ENCODE measurements at places on chromosomes 11 and 22.

- DNase-seq = no peak
These were observed 7.4 kb downstream of the DESI1 start for GRCh38 chr22:41613456-41613855.

GRCh38 chr11:118314988-118315411 lies 10.5 kb downstream of the CD3E start:
- no peak for DNase-seq

DNA sequence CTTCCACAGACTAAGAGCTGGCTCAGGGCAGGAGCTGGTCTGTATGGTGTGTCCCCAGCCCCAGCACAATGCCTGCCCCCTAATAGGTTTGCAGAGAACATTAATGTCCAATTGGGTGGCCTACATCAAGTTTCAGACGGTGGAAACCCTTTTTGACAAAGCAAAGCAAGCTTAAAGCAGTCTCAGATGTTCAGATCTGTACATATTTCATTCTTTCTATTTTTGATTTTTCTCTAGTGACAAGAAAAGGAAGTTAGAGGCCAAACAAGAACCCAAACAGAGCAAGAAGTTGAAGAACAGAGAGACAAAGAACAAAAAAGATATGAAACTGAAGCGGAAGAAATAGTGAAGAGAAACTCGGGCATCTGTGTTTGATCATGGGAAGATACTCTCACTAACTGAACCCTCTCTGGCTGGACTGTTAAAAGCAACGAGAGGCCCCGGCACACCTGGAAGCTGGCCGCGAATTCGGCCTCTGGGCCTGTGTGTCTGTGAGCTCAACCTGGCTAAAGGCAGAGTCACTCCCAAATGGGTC lies 40.5 kb downstream of the NAT10 start:
- DNase-seq = no peak

GRCh38 chr22:20814221-20814808 lies 40.4 kb downstream of the SERPIND1 start:
- DNase-seq = no peak

GRCh38 chr22:44505796-44506354 lies 7.8 kb upstream of the RTL6 start:
- DNase-seq = no peak

- DNase-seq = no peak
These were observed 56.4 kb upstream of the PITPNB start for GRCh38 chr22:27975381-27976013.

DNA sequence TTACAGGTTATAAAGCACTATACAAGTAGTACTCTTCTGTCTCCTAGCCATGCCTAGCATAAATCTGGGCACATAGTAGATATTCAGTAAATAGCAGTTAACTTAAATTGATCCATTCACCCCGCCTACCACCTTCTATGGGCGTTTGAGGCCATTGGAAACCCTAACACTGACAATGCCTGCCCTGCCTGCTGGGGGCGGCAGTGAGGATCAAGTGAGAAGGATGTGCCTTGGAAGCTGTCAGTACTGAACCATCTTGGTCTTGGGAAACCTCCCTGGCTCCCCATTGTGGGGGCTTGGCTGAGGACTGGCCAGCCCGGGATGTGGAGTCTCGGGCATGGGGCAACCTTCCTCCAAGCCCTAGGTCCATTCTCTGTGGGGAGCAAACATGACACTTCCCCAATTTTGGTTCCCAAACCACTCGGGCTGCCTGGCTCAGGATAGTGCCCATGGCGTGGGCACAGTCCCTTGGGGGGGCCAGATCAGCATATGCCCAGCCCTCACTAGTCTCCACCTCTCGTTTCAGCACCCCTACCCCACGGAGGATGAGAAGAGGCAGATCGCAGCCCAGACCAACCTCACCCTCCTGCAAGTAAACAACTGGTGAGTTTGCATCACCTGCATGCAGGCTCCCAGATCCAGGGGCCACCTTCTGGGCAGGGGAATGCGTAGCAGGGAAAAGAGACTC lies 67.4 kb downstream of the FEZ1 start:
- DNase-seq = no peak

DNA sequence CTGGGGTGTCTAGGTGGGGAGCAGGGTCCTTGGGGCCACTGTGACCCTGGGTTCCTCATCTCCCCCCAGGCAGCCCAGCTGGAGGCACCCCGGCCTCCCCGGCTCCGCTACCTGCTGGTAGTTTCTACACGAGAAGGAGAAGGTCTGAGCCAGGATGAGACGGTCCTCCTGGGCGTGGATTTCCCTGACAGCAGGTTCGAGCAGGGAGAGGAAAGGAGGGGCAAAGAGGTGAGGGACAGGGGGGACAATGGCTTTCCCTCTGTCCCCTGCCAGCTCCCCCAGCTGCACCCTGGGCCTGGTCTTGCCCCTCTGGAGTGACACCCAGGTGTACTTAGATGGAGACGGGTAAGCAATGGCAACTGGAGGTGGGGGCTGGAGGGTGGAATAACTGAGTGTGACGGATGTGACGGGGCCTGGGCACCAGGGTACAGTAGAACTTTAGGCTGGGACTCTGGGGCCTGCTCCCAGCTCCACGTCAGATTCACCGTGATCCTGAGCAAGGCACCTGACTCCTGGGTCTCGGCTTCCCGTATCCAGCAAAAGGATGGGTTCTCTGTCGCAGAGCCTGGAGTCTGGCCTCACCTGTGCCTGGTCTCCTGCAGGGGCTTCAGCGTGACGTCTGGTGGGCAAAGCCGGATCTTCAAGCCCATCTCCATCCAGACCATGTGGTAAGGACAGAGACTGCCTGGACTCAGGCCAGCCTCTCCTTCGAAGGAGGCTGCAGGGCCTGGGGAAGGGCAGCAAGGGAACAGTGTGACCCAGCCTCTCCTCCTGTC lies 3.6 kb downstream of the SSH3 start:
- no peak for DNase-seq

DNA sequence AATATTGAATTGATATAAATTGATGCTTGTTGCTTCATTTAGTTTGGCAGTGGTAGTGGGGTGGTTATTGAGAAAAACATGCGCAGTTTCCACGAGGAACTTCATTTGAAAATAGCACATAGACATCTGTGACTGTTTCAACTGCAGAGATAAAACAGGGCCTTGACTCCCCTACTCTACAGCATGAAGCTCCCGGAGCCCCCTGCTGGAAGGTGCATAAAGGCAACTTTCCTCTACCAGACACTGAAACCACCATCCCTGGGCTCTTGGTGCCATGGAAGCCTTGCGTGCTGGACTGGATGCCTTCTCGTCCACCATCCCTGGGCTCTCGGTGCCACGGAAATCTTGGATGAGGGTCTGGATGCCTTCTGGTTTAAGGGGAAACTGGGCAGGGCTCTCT lies 195.9 kb downstream of the CSNK2A3 start:
- no peak for DNase-seq

GRCh38 chr11:121587182-121587581 lies 134.4 kb upstream of the SORL1-AS1 start:
- DNase-seq = no peak

GRCh38 chr11:66454828-66455227 lies 11.9 kb upstream of the PELI3 start:
- no peak for DNase-seq

DNA sequence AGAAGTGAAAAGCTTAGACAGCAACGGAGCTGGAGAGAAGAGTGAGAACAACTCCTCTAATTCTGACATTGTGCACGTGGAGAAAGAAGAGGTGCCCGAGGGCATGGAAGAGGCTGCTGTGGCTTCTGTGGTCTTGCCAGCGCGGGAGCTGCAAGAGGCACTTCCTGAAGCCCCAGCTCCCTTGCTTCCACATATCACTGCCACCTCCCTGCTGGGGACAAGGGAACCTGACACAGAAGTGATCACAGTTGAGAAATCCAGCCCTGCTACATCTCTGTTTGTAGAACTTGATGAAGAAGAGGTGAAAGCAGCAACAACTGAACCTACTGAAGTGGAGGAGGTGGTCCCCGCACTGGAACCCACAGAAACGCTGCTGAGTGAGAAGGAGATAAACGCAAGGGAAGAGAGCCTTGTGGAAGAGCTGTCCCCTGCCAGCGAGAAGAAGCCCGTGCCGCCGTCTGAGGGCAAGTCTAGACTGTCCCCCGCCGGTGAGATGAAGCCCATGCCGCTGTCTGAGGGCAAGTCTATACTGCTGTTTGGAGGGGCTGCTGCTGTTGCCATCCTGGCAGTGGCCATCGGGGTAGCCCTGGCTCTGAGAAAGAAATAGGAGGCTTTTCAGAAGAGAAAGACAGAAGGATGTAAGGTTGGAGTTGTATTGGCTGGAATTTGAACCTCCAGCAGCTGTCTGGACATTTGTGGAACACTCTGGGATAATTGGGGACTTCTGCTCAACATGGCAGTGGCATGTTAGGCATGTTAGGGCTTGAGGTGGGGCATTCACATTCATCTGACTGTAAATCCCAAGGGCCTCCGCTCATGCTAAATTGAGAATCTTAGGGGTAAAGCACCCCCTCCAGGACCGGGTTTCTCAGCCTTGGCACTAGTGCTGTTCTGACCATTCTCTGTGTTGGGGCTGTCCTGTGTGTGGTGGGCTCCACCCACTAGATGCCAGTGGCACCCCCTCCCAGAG lies 47.1 kb downstream of the BID start:
- no peak for DNase-seq

GRCh38 chr22:33986954-33987353 lies 66.7 kb upstream of the LARGE1 start:
- no peak for DNase-seq

DNA sequence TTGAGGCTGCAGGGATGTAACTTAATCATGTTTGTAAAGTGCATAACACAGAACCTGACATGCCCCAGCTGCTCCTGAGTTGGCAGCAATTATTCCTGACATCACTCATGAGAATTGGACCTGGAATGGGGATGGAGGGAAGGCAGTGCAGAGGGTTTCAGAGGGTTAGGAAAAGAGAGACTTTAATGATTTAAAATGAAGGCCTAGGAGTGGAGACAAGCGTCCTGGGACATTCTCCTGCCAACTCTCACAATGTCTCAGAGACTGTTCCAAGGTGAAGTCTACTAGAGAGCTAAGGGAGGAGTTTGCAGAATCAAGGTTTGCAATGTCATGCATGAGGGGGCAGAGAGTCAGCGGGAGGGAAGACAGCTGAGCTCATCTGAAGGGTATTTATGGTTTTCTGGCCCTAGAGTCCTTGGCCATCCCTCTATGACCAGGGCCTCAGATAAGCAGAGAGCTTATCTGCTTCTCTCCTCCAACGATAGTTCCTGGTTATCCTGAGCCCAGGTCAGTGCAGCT lies 36.9 kb downstream of the GGTLC2 start:
- peak; percentile 31 for DNase-seq

DNA sequence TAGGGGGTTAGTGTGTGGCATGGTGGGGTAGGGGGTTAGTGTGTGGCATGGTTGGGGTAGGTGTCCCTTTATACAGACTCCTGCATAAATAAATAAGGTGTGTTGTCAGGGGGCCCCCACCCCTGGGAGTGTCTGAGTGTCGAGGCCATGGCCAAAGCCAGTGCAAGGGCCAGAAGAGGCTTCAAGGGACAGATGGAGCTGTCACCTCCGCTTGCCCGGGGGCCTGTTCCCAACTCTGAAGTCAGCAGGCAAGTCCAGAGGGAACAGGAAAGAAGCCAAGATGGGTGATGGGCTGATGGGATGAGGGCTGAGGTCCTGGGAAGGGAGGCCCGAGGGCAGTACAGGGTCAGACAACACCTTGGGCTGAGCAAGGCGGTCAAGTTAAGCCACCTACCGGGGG lies 997.8 kb downstream of the BRD1 start:
- no peak for DNase-seq

GRCh38 chr22:45202333-45203149 lies 38.2 kb downstream of the KIAA0930 start:
- no peak for DNase-seq

DNA sequence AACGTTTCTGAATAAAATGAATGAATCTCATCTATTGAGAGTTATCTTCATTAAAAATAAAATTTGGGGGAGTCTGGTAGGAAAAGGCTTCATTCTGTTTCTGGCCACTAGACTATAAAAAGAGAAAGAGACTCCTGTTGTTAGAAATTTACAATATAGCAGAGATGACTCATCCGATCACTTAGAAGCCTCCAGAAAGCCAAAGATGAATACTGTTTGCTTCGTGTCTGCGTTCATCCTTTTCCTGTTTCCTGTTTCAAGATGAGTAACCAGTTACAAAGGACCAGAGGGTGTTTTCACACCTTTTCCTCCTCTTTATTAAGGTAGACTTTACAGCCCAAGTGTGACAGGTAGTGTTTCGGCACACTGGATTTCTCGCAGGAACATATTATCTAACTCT lies 1120.7 kb downstream of the LRRC4C start:
- DNase-seq = no peak

DNA sequence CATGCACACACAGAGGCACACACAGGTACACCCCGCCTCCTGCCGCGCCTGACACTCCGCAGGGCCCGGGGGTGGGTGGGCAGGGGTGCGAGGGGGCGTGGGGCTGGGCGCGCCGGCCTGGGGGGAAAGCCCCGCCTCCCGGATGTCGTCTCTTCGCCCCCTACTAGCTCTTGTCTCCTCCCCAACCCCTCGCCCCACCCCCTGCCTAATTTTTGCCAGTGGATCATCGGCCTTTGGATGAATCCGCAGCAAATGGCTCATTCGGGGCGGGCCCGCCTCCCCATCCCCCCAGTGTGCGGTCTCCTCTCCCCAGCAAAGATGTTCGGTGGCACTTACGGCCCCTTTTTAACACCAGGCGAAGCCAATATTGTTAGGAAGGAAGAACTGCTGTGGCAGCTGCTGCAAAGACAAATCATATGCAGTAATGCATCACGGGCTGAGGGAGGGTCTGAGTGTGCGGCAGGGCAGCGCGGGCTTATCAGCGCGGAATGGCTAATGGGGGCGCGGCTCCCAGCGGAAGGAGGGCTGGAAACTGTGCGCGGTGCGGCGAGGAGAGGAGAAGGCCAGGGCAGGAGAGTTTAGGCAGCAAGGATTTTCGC lies 13.4 kb upstream of the NECTIN1 start:
- no peak for DNase-seq

DNA sequence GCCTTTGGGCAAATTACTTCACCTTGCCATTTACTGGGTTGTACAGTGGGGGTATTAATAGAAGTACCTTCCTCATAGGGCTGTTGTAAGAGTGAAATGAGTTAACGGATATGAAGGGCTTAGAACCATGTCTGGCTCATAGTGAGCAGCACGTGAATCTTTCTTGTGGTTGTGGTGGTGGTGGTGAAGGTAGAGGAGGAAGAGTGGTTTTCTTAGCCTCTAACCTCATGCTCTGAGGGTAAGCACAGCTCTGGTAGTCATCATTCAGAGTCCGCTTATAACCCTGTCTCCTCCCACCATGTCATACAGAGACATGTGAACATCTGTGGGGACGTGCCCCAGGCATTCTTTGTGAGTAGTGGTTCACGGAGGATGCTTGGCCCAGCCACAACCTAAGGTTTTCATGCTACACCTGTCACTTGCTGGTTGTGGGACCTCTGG lies 43.6 kb downstream of the TEAD1 start:
- DNase-seq = no peak

DNA sequence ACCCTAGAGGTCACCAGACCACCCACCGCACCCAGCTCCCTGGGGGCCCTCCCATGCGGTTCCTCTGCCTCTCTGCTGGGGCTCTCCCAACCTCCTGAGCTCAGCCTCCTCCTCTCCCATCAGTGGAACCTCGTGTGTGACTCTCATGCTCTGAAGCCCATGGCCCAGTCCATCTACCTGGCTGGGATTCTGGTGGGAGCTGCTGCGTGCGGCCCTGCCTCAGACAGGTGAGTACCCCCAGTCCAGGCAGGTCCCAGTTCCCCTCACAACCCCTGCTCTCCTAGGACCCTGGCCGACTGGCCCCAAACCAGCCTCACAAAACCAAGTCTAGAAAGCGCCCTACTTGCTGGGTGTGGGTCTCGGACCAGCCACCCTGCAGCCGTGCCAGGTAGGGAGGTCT lies 1.6 kb downstream of the SLC22A12 start:
- no peak for DNase-seq

All from right renal cortex interstitium (tissue), 3 donors.